ENCODE measurements at places on chromosomes 13 and 19.

DNA sequence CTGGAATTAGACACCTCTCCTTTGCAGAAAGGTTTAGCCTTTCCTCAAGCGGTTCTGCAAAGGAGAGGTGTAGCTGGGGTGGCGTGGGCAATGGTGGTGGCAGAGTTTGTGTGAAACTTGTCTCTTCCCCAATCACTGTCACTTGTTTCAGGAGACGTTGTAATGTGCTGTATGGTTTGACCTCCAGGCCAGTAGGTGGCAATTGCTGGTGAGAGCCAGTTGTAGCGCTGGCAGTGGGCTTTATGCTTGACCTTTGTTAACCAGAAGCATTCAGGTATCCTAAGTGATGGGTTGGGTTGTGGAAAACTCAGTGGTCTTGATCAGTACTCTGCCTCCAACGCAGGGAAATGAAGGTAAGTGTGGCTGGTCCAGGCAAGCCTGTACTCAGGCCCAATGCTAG lies 12.7 kb upstream of the LILRA5 start:
- no peak for DNase-seq

- no peak for DNase-seq
Observed at GRCh38 chr19:16185768-16186123, 536 bp downstream of the FAM32A start.

GRCh38 chr13:107141767-107142166 lies 573.8 kb upstream of the ARGLU1 start:
- no peak for DNase-seq

DNA sequence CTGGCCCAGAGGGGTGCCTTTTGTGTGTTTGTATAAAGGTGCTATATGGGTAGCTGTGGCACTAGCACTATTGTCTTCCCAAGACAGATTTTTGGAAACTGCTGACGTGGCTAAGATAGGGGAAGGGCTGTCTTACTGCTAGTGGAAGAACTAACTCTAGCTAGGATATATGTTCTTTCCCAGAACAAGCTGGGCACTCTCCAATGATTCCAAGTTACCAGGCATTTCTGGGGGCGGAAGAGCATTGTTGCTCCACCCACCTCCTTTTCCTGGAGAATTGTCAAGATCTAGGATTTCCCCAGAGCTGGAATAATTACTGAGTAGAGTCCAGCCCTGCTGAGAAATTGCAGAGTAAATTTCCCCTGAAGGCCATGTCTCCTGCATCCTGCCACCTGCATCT lies 408.3 kb downstream of the KLF5 start:
- DNase-seq: no peak

All from stimulated activated CD8-positive, alpha-beta memory T cell treated with anti-CD3 and anti-CD28 coated beads, Interleukin-2, amount 100 ng/mL, for 1 hour (primary cell).